ENCODE measurements at places on chromosomes 4 and X. TPM values are rescaled to one million over a fixed set of nuclear protein-coding genes. Genes with fewer than 3 reads are reported as not detected.

DNA sequence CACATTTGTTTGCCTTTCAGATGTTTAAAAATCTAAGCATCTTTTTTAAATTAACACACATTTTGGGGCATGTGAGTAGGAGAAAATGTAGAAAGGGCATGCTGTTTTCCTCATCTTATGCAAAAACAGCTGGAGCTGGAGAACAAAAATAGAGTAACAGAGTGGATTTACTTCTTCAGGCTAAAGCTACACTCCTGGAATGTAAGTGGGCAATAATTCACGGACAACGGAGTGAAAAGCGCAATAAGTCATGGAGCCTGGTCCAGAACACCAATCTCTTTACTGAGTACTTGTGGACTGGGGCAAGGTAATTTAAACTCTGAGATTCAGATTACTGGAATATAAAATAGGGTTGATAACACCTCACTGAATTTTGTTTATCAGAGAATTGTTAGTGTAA, 1018.8 kb upstream of the HS3ST1 start:
- no peak for DNase-seq

DNA sequence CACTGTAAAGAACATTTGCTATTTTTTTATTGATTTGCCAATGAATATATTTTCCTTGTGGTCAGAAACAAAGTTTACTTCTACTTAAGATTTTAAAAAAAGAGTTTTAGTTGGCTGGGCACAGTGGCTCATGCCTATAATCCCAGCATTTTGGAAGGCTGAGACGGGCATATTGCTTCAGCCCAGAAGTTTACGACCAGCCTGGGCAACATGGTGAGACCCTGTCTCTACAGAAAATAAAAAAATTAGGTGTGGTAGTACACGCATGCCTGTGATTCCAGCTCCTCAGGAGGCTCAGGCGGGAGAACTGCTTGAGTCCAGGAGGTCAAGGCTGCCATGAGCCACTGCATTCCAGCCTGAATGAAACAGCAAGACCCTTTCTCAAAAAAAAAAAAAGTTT, 36.8 kb downstream of the LRP2BP start:
- no peak for DNase-seq

DNA sequence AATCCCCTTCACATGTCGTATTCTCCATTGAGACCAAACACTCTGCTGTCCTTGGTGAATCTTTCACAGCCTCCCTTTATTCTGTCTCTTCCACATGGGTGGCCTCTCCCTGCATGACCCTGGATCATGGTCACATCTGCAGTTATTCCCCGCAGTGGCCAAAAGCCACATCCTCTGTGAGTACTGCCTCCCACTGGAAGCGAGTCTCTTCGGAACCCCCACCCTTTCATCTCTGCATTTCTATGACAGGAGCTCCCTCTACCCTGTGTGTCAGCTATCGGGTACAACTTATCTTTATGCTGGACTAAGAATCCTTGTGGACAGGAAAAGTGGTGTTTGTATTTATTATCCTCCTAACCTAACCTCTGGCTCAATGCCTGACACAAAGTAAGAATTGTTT, 48.6 kb upstream of the SHISA3 start:
- no peak for DNase-seq

- DNase-seq: no peak
Measured at GRCh38 chrX:13649838-13650237, 3.1 kb upstream of the TCEANC start.

XAGE2 gene
- total RNA-seq: not detected

GRCh38 chr4:153643406-153644383, 40.4 kb upstream of the TLR2 start:
- no peak for DNase-seq

PDGFRA gene
- total RNA-seq: 297 TPM

GRCh38 chr4:104625706-104626105, 131.0 kb upstream of the CXXC4 start:
- no peak for DNase-seq

DNA sequence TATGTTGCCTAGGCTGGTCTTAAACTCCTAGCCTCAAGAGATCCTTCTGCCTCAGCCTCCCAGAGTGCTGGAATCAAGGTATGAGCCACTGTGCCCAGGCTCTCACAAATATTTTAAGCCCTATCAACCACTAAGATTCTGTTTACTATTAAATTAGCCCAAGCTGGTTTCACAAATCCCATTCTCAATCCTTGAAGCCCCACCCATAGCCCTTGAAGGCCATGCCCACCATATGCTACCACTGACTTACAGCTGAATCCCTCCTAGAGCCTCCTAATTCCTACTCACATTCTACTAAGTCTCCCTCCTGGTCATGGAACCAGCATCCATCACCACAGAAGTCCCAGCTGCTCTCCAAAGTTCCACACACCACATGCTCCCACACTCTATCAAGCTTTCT, 9.7 kb downstream of the GRIPAP1 start:
- peak; percentile 13 for DNase-seq

GRCh38 chr4:1602655-1603412, 81.3 kb downstream of the FAM53A start:
- peak; percentile 32 for DNase-seq

GRCh38 chr4:56426273-56426672, 9.1 kb downstream of the PPAT start:
- DNase-seq: no peak

- DNase-seq: no peak
Measured at GRCh38 chr4:13865871-13866669, 238.5 kb upstream of the BOD1L1 start.

CLOCK gene
- total RNA-seq: 32.4 TPM

GRCh38 chrX:6159468-6159867, 69.2 kb downstream of the NLGN4X start:
- no peak for DNase-seq

SCRG1 gene
- 45.2 TPM for total RNA-seq

GRCh38 chr4:182189103-182189878, 53.9 kb upstream of the TENM3 start:
- no peak for DNase-seq

IL9R gene
- total RNA-seq: 0.30 TPM

DNA sequence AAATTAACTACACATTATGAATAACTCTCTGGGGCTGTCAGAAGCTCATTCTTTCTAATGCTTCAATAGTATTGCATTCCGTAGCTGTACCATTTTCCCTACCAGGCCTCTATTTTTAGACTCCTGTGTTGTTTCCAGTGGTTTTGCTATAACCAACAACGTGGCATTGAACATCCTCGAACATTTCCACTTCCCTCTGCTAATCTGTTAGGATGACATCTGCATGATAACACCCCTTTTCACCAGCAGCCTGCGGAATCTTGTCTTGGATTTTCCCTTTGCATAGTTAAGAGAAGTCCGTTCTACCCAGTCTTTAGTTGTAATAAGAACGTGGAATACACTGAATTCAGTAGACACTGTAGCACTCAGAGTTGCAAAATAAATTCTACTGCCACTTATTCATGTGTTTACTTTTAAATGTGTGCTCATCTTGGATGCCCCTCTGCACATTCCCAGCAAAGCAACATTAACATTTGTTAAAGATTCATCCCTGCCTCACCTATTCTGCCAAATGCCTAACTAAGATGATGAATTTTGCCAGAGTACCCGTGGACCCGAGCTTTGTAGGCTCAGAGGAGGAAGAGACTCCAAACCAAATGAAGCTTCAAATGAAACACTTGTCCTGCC, 55.6 kb downstream of the SEL1L3 start:
- no peak for DNase-seq
